ENCODE measurements at places on chromosomes 13 and 19.

DNA sequence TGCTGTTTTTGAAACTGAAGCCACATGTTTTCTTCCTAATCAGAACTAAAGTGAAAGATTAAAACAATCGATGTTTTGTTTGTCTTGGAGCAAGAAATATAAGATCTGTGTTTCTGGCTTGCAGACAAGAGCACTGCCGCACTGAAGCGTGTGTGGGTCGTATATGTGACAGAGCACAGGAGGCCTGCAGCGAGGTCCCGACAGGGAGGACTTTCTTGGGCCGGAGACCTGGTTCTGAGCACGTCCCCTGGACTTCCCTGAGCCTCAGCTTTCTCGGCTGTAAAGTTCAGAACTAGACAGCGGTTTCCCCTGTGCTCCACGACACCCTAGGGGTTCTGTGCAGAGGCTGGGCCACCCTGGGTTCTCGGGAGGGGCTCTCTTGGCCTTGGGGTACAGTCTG, 60.5 kb downstream of the GADD45B start:
- no peak for DNase-seq

- no peak for DNase-seq
Observed at GRCh38 chr19:51137792-51138425, 4.2 kb upstream of the SIGLEC7 start.

GRCh38 chr19:47464675-47465419, 6.8 kb downstream of the SLC8A2 start:
- DNase-seq: no peak

DNA sequence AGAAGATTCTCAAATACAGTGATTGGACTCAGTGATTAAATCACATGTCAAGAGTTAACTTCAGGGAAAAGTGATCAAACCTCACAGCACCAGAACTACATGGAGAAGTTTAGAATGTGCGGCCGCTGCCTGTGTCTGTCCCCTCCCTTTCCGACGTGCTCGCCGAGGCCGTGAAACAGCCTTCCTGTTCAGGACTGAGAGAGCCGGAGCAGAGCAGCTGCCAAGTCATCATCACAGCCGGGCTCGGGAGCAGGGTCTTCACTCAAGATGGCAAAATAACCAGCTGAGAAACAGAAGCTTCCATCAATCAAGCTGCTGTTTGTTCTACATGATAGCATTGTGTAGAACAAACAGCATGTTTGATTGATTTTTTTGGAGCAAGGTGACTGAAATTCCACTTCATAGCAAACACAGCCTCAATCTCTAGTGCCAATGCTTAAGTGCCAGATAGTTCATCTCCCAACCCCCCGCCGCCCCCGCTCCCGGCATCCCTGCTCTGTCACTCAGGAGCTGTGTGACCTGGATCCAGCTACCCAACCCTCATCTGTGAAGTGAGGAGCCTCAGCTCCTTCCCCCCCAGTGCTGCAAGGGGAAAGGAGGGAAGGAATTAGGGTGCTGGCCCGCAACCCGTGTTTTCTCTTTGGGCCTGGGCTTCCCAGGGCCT, 70.6 kb downstream of the HSPH1 start:
- no peak for DNase-seq

- no peak for DNase-seq
Observed at GRCh38 chr13:103273825-103274224, 207.6 kb upstream of the SLC10A2 start.

GRCh38 chr19:33684538-33685232, 62.9 kb downstream of the CHST8 start:
- DNase-seq: peak; percentile 42

GRCh38 chr13:73272831-73273230, 214.0 kb downstream of the KLF5 start:
- no peak for DNase-seq

- DNase-seq: no peak
Observed at GRCh38 chr19:13782537-13782936, 8.3 kb downstream of the C19orf53 start.
